ENCODE measurements at places on chromosomes 2 and 18. TPM values are rescaled to one million over a fixed set of nuclear protein-coding genes. Genes with fewer than 3 reads are reported as not detected.

DNA sequence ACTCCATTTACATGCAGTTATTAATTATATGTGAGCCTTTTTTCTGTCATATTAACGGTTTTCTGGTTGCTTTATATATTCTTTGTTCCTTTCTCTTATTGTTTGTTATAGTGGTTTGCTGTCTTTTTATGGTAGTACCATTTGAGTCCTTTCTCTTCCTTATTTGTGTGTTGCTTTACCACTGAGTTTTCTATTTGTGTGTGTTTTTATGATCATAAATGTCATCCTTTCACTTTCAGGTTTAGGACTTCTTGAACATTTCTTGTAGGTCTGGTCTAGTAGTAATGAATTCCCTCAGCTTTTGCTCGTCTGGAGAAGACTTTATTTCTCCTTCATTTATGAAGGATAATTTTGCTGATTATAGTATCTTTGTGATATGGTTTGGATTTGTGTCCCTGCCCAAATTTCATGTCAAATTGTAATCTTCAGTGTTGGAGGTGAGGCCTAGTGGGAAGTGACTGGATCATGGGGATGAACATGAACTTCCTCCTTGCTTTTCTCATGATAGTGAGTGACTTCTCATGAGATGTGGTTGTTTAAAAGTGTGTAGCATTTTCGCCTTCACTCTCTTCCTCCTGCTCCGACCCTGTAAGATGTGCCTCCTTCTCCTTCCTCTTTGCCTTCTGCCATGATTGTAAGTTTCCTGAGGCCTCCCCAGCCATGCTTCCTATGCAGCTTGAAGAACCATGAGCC, 11.5 kb downstream of the GCC2 start:
- no peak for DNase-seq

- no peak for DNase-seq
Observed at GRCh38 chr2:235143789-235144188, 192.0 kb downstream of the SH3BP4 start.

The SLC9A4 gene
- 0.04 TPM for total RNA-seq

The RAD51AP2 gene
- total RNA-seq: not detected

- DNase-seq: no peak
Observed at GRCh38 chr2:198055716-198056115, 251.3 kb downstream of the PLCL1 start.

DNA sequence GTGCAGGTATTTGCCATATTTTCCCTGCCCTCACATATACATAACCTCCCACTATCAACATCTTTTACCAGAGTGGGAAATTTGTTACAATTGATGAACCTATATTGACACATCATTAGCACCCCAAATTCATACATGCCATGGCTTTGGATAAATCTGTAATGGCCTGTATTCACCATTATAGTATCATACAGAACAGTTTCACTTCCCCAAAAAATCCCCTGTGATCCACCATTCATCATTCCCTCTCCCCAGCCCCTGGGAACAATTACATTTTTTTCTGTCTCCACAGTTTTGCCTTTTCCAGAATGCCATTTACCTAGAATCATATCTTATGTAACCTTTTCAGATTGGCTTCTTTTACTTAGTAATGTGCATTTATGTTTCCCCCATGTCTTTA, 494.5 kb downstream of the RNF144A start:
- DNase-seq: no peak

- no peak for DNase-seq
Observed at GRCh38 chr2:133541376-133541775, 26.9 kb downstream of the NCKAP5 start.

The CNTNAP5 gene
- not detected for total RNA-seq

The ASXL3 gene
- total RNA-seq: not detected

DNA sequence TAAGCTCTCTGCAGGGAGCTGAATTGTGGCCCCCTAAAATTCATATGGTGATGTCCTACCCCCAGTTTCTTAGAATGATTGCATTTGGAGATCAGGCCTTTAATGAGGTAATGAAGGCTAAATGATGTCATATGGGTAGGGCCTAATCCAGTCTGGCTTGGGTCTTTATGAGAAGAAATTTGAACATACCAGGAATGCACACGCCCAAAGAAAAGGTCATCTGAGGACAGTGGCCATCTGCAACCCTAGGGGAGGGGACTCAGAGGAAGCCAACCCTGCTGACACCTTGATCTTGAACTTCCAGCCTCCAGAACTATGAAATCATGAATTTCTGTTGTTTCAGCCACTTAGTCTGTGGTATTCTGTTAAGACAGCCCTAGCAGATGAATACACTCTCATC, 426.7 kb downstream of the EPHA4 start:
- no peak for DNase-seq

GRCh38 chr18:76212960-76213359, 282.1 kb downstream of the ZNF516 start:
- DNase-seq: no peak

- no peak for DNase-seq
Observed at GRCh38 chr18:27449104-27449503, 264.0 kb upstream of the CHST9 start.

The RETSAT gene
- 9.3 TPM for total RNA-seq

The TRAK2 gene
- total RNA-seq: 14.8 TPM
